ENCODE measurements at places on chromosomes 3 and 15.

DNA sequence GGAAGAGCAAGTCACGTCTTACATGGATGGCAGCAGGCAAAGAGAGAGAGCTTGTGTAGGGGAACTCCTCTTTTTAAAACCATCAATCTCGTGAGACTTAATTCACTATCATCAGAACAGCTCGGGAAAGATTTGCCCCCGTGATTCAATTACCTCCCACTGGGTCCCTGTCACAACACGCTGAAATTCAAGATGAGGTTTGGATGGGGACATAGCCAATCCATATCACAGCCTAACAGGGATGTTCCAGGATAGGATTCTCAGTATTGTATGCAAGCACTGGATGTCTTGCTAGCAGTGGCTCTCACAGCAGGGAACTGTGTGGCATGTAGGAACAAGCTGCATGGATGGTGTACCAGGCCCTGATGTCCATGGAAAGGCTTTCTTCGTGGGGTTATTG lies 47.8 kb upstream of the SLC24A5 start:
- DNase-seq, result no peak

DNA sequence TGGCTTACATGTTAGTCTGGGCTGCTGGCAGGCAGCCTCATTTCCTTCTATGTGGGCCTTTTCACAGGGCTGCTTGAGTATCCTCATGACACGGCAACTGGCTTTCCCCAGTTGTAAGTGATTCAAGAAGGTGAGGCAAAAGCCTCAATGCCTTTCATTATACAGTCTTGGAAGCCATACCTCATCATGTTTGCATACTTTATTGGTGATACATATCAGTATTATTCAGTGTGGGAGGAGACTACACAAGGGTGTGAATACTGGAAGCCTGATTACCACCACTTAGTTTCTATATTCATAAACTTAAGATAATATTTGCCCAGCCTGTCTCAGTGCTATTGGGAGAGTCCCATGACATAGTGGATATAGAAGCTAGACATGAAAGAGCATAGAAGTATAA lies 346.8 kb downstream of the SOX2 start:
- DNase-seq, result no peak

GRCh38 chr3:25438791-25439555 lies 10.9 kb downstream of the RARB start:
- no peak for DNase-seq

GRCh38 chr3:160010578-160010977 lies 21.9 kb downstream of the IL12A start:
- no peak for DNase-seq

- no peak for DNase-seq
Observed at GRCh38 chr3:4547799-4548198, 54.7 kb downstream of the ITPR1 start.

- peak; percentile 31 for DNase-seq
Observed at GRCh38 chr3:195101927-195102608, 168.9 kb downstream of the XXYLT1 start.

- DNase-seq, result no peak
Observed at GRCh38 chr3:59535791-59536221, 486.0 kb upstream of the CFAP20DC start.

DNA sequence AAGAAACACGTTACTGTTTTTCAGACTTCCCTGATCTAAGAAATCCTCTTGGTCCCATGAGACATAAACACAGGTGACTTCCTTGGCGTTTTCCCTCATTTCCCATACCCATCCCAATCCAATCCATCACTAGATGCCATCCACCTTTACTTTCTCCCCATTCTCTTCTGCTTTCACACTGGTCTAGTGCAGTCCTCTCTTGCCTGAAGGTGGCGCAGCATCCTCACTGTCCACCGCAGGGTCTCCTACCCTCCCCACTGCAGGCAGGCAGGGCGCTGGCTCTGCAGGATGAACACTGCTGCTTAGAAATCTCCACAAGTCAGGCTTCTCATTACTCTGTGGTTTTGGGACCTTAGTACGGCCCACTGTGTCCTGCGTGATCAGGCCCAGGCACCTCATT lies 58.2 kb downstream of the RAB7A start:
- DNase-seq, result peak; percentile 25

GRCh38 chr3:155702745-155703591 lies 41.9 kb downstream of the PLCH1 start:
- DNase-seq, result no peak

- DNase-seq, result no peak
Observed at GRCh38 chr15:87401973-87402372, 854.6 kb downstream of the NTRK3 start.

- DNase-seq, result no peak
Observed at GRCh38 chr3:185878920-185879319, 54.1 kb upstream of the IGF2BP2 start.

- DNase-seq, result no peak
Observed at GRCh38 chr3:15633766-15634598, 32.4 kb downstream of the BTD start.

GRCh38 chr3:36295296-36295695 lies 85.0 kb upstream of the STAC start:
- DNase-seq, result no peak

GRCh38 chr3:134369861-134370596 lies 4.2 kb downstream of the AMOTL2 start:
- DNase-seq, result no peak

- no peak for DNase-seq
Observed at GRCh38 chr15:41919954-41920538, 26.2 kb upstream of the SPTBN5 start.

GRCh38 chr15:84752195-84752594 lies 3.8 kb downstream of the ZNF592 start:
- no peak for DNase-seq

DNA sequence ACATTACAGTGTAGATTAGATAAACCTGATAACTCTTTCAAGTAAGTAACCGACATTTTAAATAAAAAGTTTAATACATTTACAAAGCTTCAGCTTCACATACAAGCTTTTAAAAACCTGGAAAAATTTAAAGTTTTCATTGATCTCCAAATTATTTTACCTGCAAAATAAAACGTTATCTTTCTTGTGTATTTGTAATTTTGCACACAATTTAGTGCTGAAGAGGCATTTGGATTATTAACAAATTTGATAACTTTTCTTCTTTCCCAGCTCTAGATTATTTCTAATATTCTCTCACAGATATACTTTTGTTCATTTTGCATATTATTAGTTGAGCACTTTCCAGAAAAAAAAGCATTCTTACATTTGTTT lies 24.2 kb upstream of the MBNL1 start:
- no peak for DNase-seq

DNA sequence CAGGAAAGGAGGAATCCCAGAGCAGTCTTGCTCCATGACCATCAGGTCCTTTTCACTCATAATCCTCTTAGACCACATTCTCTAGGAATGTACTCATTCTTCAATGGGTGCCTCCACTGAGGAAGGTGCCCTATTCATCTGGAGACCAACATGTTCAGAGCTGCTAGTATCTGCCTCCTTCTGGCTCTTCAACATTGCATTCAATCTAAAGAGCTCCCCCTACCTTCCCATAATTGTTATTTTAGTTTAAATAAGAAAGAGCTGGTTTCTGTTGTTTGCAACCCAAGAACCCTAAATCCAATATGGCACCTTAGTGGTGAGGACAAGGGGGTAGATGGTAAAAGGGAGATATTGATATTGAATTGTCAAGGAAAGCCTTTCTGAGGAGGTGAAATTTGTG lies 67.6 kb downstream of the SCN11A start:
- no peak for DNase-seq

- no peak for DNase-seq
Observed at GRCh38 chr3:63390710-63391230, 112.7 kb downstream of the SYNPR start.

DNA sequence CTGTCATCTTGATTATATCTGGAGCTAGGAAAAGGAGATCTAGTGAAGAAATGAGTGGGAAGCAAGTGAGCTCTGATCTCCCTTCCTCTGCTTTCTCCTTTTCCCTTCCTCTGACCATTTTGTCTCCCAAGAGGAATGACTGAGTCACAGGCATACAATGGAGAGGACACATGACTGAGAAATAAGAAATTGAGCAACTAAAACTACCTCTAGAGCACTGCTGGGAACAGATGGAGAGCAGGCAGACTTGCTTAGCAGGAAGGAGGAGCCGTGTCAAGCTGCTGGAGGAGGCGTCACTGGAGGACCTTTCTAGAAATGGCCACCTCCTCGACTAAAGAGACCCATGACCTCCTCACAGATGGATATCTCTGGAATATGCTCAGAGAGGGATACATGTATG lies 66.9 kb upstream of the MYO5C start:
- no peak for DNase-seq

DNA sequence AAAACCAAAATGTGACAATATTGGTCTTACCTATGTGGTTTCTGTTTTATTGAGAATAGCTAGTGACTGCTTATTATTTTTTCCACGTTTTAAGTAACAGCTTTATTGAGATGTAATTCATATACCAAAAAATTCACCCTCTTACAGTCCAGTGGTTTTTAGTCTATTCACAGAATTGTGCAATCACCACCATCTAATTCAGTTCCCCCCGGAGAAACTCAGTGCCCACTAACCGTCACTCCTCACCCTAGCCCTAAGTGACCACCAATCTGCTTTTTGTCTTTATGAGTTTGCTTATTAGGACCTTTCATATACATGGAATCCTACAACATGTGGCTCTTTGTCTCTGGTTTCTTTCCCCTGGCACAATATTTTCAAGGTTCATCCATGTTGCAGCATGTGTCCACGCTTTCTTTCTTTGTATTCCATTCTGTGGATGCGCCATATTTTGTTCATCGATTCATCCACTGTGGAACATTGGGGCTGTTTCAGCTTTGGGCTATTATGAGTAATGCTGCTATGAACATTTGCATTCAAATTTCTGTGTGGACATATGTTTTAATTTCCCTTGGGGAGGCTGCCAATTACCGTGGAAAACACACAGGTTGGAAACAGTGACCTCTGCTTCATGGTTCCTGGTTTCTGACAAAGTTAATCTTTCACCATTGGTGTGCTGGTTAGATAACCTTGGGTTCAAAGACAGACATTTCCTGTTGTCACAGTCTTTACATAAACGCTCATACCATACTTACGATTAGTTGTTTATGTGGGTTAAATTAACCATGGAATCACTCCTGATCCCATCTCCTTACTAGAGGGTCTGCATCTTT lies 3.2 kb upstream of the BCL2L10 start:
- DNase-seq, result no peak

GRCh38 chr3:4406746-4407568 lies 60.1 kb downstream of the SUMF1 start:
- no peak for DNase-seq

DNA sequence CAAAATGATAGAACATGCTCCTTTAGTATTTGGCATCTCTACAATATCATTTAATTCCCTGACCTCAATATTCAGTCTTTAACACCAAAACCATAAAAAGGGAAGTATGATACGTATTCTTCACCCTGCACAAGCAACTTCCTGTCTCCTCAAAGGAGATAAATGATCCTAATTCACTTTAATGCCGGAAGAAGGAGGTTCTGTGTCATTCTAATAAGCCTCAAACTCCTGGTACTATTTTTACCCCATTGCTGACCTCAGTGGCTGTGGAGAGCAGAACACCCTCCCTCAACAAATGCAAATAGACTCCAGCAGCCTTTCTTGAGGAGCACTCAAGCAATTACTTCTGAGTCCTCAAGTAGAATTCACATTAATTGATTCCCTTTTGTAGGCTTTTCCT lies 173.3 kb downstream of the TMEM108 start:
- peak; percentile 32 for DNase-seq

- DNase-seq, result no peak
Observed at GRCh38 chr3:141440942-141441341, 45.9 kb upstream of the RASA2 start.

DNA sequence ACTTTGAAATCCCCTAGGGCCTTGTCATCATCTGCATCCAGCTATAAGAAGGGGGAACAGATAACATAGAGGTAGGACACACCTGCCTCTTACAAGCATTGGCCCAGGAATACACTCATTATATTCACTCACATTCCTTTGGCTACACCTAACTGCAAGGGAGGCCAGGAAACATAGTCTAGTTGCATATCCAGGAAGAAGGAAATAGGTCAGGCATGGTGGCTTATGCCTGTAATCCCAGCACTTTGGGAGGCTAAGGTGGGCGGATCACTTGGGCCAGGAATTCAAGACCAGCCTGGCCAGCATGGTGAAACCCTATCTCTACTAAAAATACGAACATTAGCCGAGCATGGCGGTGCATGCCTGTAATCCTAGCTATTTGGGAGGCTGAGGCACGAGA lies 48.8 kb downstream of the GTPBP8 start:
- no peak for DNase-seq

DNA sequence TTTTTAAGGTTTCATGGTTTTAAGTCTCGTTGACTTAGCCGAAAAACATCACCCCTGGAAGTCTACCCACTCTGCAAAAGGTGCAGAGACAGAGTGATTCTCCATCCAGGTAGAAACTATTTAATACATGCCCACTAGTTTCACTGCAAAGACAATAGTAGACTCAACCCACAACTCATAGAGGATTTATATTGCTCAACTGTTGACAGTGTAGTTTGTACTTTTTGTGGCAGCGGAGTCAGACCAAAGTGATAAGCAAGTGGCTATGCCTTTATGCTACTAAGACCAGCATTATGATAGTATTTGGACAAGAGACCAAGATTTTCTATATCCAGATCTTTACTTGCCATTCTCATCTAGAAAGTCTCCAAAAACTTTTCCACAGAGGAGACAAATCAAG lies 98.8 kb upstream of the ZBTB20 start:
- DNase-seq, result no peak

DNA sequence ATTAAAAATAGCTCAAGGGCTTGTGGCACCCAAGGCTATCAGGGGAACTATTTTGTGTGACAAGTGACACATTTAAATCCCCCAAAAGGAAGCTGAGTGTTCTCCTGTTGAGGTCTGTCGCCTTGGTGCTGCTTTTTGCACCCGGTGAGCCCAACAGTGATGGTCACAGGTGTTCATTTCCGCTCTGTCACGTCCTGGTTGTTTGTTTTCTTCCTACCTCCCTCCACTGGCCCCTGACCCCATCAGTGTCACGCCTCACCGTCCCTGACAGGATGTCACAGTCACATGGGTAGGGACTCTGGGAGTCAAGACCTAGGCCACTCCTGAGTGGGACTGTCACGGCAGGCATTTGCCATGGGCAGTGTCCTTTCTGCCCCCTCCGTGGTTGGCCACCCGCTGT lies 11.2 kb downstream of the SLCO3A1 start:
- no peak for DNase-seq

Measured in HL-60 (cell line).